ENCODE measurements at places on chromosomes 4 and X.
A peak's percentile ranks its signal among the peaks of the same experiment; 100 is the strongest.

DNA sequence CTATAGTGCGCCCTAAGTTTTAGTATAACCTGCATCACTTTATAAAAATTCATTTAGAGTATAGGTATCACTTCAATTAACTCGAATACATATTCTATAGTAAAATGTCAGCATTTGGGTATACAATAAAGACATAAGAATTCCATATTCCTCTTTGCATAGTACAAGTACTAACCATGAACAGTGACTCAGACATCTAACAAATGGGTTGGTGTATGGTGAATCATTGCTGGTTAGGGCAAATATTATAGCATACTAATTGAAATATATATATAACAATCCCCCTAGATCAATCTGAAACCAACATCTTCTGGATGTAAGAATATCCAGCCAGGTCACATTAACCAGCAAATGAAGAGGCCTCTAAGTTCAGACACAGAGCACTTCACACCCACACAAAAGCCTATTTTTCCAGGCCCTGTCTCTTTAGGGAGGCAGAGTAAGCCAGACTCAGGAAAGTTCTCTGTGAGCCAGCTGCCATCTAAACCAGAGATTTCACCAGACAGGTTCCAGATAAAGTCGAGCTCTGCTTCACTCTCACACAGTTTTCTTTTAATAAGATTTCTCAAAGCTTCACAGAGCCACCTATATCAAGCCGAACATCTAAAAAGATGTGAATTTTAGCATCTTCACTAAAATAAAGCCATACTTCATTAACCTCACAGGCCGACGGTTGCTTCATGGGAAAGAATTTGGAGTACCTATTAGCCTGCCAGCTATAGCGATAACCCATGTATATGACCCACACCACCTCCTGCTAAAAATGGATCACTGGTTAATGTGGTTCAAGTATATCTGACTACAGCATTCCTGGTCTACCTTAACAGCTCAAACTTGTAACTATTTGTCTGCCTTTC is 200.0 kb upstream of the FTHL17 start:
- DNase-seq: no peak

DNA sequence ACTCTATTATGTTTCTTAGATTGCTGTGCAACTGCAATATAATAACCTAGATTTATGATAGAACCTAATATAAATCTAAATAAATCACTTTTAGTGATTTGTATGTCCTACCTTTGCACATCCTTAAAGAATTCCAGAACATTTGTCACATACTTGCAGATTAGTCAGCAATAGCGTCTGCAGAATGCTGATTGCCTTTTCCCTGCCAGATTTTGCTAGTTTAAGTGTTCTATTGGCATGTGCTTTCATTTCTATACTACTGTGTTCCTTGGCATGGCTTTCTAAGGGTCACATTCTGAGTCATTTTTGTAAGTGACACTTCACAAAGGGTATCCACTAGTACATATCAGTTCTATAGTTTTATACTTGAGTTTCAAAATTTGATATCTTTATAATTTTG is 303.1 kb upstream of the GIMD1 start:
- DNase-seq: no peak

DNA sequence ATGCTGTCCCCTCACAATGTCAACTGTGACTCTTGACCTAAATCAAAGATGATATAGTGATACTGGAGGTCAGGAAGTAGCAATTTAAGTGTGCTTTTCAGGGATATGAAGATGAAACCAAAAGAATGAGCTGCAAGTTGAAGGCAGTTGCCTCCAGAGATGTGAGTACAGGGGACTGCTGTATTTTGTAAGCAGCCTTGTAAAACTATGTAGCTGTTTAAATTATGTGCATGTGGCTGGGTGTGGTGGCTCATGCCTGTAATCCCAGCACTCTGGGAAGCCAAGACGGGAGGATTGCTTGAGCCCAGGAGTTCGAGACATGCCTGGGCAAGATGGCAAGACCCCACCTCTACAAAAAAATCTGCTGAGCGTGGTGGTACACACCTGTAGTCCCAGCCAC is 15.1 kb upstream of the TNIP2 start:
- DNase-seq: no peak

DNA sequence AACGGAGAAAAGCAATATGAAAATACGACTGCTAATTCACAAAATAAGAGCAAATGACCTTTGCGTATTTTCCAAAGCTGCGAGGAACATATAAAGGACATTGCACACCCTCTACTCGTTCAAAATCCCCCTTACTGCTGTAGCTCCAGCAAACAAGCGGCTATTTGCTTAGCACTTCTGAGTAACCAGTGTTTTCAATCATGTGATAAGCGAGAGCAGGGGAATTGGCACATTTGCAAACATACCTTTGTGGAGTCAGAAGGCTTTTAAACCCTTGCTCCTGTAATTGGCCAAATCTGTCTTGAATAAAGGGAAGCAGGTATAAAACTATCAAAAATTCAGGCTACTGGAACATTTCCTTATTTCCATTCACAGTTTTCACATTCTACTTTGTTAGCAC is 610.2 kb downstream of the UBE2NL start:
- DNase-seq: no peak

- DNase-seq: no peak
Observed at GRCh38 chr4:37510626-37511025, 175.6 kb downstream of the RELL1 start.

DNA sequence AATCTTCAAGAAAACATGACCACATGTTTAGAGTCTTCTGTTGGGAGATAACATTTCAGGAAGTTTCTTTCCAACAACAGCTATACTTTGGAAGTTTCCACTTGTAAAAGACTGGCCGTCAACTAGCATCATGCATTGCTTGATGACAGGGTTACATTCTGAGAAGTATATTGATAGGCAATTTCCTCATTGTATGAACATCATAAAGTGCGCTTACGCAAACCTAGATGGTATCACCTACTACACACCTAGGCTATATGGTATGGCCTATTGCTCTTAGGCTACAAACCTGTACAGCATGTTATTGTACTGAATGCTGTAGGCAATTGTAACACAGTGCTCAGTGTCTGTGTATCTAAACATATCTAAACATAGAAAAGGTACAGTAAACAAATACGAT is 25.4 kb upstream of the CD40LG start:
- no peak for DNase-seq

DNA sequence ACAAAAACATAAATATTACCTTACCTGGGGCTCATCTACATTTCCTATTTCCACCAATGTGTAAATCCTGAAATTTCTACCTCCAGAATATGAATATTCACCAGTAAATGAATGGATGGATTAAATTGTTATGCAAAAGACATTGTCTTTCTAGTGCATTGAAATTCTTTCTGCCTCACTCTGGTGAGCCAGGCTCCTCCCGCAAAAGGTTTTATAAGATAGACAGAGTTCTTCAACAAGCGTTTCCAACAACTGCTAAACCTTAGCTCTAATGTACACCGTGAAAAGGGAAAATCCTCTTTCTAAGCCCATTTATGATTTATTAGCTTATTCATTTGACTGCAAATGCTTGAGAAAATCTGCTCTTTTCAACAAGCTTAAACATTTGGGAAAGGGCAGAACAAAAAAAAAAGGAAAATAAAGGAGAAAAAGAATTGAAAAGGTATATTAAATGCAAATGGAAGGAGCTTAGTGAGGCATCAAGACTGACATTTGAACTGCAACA is 72.0 kb downstream of the LDB2 start:
- DNase-seq: no peak

DNA sequence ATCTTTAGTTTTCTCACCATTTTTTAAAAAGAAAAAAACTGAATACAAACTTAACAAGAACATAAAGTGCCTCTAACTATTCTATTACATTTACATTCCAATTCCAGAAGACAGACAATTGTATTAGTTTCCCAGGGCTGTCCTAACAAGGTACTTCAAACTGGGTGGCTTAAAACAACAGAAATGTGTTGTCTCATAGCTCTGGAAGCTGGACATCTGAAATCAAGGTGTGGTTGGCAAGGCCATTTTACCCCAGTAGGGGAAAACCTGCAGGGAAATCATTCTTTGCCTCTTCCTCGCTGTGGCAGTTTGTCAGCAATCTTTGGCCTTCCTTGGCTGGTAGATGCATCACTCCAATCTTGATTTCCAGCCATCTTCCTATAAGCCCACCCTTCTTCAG is 37.5 kb upstream of the TMEM33 start:
- no peak for DNase-seq

DNA sequence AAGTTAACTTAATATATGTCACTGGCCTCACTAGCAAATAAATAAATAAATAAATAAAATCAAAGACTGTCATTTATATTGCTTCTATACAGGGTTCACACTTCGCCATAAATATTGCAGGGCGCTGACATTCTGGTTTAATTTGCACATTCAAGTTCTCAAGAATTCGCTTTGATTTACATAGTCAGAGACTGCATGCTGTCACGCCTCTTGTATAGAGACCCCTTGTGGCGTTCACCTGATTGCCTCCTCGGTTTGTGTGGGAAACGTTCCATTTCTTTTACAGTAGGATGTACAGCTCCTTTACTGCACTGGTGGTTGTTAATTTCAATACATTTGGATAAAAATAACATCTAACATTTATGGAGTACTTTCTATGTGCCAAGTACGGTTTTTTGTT is 71.3 kb upstream of the ADGRG2 start:
- no peak for DNase-seq

GRCh38 chr4:53962516-53963225 is 101.7 kb downstream of the CHIC2 start:
- peak; percentile 74 for DNase-seq

GRCh38 chr4:13309751-13310150 is 174.4 kb downstream of the RAB28 start:
- no peak for DNase-seq

- no peak for DNase-seq
Observed at GRCh38 chr4:152961773-152962115, 25.6 kb downstream of the FHDC1 start.

GRCh38 chr4:149166365-149166764 is 649.3 kb downstream of the IQCM start:
- no peak for DNase-seq

DNA sequence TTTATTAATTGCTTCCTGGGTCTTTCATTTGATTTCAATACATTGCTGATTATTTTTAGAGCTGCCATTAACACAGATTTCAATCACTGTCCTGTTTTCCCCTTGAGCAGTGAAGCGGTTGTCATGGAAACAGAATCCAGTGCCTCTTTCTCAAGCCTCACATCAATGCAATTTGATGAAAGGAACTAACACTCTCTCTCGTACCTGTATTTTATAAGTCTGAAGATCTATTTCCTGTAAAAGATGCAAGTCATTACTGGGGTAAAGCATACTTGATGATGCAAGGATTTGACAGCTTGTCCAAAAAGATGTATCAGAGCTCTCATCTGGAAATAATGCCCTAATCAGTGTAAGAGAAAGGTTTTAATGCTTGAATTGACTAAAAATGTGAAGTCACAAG is 17.9 kb upstream of the GASK1B start:
- DNase-seq: no peak

GRCh38 chr4:79331126-79331876 is 5.4 kb upstream of the NAA11 start:
- DNase-seq: peak; percentile 30

- no peak for DNase-seq
Observed at GRCh38 chrX:57451426-57452020, 140.3 kb upstream of the ZXDB start.

DNA sequence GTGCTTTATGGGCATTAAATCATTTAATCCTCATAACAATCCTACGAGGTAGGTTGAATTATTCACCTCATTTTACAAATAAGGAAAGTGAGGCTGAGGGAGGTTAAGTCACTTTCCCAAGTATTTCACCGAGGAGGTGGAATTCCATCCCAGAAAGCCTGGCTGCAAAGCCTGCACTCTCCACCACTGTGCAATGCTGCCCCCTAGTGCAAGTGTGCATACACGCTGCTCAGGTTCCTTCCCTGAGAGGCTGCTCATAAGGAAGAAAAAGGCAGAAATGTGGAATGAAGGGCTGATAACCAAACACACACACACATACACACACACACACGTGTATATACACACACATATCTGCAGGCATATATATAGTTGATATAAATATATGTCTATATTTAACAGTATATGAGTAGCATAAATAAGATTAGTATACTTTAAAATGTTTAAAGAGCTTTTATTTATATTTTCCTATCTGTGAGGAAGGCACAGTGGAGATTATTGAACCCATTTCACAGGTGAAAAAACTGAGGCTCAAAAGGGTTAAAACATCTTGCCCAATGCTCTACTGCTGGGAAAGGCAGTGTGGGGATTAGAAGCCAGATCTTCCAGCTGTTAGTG is 714.5 kb upstream of the TENM3 start:
- DNase-seq: peak; percentile 86

DNA sequence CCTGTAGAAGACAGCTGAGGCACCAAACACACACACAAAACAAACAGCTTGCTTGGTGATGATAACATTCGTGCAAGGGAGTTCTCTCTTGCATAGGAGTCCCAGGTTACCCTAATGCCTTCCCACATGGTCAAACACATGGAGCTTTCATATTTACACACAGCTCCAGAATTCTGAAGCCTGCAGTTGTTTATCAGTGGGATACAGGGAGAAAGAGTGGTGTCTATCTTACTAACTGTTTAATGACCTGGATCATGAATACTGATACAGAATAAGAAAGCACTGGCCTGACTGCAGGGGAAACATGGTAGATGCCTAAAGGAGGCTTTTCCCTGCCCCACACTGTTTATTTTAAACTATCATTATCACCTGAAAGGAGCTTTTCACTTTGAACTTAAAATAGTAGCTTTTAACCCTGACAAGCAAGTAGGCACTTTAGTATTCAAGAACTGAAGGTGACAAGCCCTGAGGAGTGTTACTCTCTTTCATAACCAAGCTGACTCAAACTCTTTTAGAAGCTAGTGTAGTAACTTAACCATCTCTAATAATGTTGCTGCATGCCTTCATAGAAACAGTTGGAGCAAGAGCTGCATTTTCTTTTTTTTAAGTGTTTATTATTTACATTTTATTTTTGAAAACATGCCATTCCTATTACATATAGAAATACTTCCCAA is 15.6 kb downstream of the TET2 start:
- DNase-seq: no peak

DNA sequence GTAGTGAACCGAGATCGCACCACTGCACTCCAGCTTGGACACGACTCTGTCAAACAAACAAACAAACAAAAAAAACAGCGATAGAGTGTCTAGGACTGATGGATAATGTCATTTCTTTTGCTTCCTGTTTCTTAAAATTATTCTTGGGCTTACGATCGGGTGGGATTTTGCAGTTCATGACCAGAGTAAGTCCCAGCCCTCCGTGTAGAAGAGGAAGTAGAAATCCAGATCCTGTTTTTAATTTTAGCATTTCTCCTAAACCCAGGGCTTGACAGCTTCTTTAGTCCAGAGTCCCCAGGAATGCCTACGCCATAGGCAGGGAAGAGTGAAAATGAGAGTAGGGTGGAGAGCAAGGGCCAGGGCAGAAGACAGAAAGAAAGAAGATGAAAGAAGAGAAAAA is 94.3 kb downstream of the HPRT1 start:
- no peak for DNase-seq

- no peak for DNase-seq
Observed at GRCh38 chrX:109831326-109831985, 98.4 kb upstream of the ACSL4 start.

DNA sequence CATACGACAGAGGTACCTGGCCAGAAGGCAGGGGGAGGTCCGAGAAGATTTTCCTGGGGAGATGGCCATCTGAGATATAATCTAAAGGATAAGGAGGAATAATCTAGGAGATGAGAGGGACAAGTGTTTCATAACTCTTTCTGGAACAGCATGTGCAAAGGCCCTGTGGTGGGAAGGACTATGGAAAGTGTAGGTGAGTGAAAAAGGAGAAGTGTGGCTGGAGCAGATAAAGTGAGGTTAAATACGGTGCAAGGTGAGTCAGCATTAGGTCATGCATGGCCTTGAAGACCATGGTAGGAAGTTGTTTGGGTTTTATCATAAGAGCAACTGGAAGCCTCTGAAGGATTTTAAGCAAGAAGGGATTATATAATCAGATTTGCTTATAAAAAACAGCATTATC is 34.6 kb upstream of the MTM1 start:
- no peak for DNase-seq
